ENCODE measurements at places on chromosomes 4 and X. TPM values are rescaled to one million over a fixed set of nuclear protein-coding genes. Genes with fewer than 3 reads are reported as not detected.

- DNase-seq, result no peak
Observed at GRCh38 chr4:6502747-6503465, 30.5 kb upstream of the PPP2R2C start.

DNA sequence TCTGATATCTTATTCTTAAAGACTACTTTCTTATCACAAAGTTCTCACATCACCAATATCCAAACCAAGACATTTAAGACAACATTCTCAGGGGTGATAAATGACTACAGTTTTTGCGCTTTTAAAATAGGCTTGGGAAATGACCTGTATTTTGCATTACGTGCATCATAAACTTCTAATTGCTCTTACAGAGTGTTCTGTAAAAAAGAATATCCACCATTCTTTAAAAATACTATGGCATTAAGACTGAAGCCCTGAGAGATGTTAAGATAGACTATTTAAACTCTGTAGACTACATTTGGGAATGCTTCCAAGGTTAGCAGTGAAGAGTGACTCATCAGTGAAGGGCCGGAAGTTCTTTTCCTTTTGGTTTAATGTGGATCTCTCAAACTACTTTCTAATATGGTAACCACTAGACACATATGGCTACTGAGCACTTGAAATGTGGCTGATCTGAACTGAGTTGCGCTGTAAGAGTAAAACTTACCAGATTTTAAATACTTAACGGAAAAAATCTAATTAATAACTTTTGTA lies 518.8 kb upstream of the FTHL17 start:
- DNase-seq, result no peak

- no peak for DNase-seq
Observed at GRCh38 chr4:47222276-47222675, 190.9 kb downstream of the GABRB1 start.

Gene FAAH2
- 0.52 TPM for total RNA-seq

Gene MUC7
- not detected for total RNA-seq

Gene MORC4
- total RNA-seq, result 10.1 TPM

Gene ARMCX1
- 30.6 TPM for total RNA-seq

Gene KLB
- not detected for total RNA-seq

Data from neural crest cell (in vitro differentiated cells).